ENCODE measurements at places on chromosomes 6 and 20.
A peak's percentile ranks its signal among the peaks of the same experiment; 100 is the strongest.

DNA sequence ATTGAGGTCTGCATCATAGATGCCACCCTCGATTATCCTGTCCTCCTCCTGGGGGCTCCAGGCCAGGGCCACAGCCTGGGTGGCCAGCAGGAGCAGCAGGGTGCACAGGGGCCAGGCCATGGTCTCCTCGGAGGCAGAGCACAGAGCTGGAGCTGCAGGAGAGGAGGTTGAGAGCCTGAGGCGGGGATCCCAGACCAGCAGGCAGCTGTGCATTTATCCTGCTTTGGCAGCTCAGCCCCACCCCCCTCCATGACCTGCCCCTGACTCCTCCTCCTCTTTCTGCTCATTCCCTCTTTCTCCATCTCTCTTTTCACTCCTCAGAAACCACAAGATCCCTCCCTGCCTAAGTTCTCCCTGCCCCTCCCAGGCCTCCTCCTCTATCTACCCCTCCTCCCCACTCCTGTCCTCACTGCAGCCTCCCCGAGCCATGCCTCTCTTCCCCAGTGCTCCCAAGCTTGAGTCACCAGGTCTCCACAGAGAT is at the start of gene CST2:
TSS of gene CST2 (minus strand) at position 189 of the 481 bp plus-strand sequence. CDS start at position 120, 69 bp downstream.
- peak; percentile 77 for DNase-seq

DNA sequence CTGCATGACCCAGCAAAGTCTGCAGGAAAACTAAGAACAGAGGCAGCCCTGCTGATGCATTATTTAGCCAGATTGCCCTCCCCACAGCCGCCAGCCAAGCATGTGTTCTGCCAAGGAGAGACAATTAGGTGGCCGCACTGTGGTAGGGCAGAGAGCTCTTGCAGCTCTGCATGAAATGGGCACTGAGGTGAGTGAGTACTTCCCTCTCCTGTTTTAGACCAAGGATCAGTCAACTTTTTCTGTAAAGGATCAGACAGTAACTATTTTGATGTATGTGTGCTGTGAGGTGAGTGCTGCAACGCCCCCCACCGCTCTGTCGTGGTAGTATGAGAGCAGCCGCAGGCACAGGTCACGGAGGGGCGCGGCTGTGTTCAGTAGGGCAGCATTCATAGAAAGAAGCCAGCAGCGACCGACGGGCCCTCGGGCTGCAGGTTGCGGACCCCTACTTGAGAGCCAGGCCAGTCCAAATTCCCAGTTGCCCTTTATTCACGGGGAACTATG is 23.8 kb upstream of the FAM50B start:
- peak; percentile 83 for DNase-seq

GRCh38 chr6:166633732-166634535 is 6.9 kb upstream of the RPS6KA2 start:
- peak; percentile 81 for DNase-seq

GRCh38 chr6:42429042-42429585 is 22.6 kb downstream of the TRERF1 start:
- DNase-seq = no peak

GRCh38 chr6:138473144-138473543 is 26.1 kb downstream of the NHSL1 start:
- no peak for DNase-seq

- no peak for DNase-seq
Measured at GRCh38 chr6:31585491-31585890, 586 bp upstream of the LST1 start.

DNA sequence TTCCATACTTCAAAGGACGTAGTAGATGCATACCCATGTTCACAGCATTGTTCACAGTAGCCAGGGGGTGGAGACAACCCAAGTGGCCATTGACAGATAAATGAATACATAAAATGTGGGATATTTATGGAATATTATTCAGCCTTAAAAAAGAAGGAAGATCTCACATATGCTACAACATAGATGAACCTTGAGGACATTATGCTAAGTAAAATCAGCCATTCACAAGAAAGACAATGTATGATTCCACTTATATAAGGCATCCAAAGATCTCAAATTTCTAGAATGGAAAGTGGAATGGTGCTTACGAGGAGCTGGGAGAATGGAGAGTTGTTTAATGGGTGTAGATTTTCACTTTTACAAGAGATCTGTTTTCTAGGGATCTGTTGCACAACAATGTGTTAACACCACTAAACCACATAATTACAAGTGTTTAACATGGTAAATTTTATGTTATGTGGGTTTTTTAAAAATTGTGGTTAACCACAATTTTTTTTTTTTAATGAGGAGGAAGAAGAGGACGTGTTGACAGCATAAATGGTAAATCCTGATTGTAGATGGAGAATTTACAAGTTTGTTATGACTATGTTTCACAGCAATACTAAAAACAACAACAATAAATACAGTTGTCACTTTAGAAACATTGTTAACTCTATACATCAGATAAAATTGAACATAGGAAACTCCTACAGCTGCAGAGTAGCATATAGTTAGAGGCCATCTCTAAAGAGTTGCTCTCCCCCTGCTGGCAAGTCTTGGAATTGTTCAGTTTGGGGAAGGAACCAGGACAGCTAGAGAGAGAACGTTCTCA is 41.6 kb downstream of the CCN2 start:
- DNase-seq = no peak

DNA sequence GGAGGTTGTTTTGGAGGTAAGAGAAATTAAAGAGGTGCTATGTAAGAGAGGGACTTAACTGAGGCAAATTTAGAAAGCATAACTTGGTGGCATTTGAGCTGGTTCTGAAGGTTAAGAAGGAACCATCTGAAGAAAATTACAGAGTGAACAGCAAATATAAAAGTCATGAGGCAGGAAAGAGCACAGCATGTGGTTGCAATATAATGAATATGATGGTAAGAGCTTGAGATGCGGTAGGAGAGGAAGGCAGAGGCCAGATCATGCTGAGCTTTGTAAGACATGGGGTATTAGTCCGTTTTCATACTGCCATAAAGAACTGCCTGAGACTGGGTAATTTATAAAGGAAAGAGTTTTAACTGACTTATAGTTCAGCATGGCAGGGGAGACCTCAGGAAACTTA is 279.1 kb downstream of the UTRN start:
- no peak for DNase-seq

GRCh38 chr20:20023395-20023794 is 6.2 kb downstream of the NAA20 start:
- DNase-seq = no peak

GRCh38 chr6:10184371-10185227 is 230.3 kb downstream of the TFAP2A start:
- no peak for DNase-seq

DNA sequence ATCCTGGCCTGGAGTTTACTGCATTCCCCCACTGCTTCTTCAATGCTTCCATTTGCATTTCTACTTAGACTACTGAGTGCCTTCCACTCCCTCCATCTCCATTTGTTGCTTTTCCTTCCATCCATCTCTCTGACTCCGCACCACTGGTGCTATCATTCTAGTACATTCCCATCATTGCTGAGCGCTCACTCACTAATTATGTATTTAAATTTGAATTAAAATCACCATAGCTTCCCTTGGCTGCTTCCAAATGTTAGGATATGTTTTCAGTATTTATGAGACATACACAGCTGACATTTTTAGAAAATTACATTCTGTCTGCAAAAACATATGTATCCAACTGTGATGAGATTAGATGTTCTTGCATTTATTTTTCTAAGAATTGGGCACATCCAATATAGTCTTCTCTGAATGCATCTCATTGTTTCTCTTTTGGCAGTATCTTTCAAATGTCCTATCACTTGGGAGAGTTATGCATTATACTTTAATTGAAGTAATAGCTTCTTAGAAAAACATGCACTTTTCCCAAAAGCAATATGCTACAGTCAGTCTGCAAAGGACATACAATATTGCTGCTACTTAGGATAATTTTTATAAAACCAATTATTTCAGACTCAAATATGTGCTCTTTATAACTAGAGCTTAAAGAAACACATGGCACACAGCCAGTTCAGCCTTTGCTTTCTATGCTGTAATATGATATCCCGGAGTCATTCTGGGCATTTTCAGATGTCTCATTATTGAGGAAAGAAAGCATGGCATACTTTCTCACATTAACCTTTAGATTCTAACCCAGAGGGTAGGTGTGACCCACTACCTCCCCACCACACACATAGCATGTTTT is 12.1 kb upstream of the COL21A1 start:
- DNase-seq = no peak

DNA sequence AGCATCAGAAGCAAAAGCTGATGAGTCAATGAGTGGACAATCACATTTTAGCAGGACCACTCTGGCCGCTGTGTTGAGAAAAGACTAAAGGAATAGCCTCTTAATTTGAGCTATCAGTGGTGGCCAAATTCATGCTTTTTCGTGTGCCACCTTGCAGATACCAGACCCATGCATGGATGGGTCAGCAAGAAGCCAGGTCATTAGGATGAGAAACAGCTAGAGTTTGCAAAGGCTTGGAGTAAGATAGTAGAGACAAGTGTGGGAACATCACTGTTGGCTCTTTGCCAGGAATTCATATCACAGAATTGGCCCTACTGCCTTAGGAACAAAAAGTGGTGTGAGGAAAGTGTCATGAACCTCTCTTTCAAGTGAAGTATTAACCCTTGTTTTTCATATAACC is 25.5 kb downstream of the MRAP2 start:
- DNase-seq = no peak

DNA sequence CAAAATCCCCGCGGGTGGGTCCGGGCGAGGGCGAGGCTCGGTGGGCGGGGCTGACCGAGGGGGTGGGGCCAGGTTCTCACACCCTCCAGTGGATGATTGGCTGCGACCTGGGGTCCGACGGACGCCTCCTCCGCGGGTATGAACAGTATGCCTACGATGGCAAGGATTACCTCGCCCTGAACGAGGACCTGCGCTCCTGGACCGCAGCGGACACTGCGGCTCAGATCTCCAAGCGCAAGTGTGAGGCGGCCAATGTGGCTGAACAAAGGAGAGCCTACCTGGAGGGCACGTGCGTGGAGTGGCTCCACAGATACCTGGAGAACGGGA is 809 bp downstream of the HLA-G start:
- DNase-seq = peak; percentile 66

DNA sequence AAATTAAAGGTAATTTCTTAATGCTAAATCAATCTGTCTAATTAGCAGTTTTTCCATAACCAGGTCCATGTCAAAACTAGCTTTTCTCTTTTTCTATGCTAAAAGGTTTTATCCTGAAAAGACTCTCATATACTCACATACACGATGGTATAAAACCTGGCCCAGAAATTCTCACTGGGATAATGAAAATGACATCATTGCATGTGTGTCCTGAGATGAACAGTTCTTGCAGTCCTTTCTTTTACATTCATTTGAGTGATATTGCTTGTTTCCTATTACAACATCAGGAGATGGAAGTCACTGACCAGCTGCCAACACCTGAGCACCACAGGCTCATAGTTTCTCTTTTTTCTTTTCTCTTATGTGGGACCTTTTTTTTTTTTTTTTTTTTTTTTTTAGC is 7.9 kb upstream of the PRELID3B start:
- DNase-seq = no peak

DNA sequence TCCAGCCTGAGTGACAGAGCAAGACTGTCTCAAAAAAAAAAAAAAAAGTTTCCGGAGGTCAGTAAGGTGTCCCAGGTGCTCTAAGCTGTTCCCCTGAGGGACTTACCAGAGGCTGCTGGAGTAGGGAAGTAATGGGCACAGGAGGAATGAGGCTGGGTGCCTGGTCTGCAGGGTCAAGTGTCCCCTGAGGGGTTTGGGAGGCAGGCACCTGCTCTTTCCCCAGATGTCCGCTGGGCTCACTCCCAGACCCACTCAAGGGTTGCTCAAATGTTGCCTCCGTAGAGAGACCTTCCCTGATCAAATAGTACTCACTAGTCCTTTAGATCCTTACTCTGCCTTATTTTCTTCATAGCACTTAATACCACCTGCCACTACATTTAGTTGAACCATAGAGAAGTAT is 5.4 kb upstream of the MAPK13 start:
- no peak for DNase-seq

DNA sequence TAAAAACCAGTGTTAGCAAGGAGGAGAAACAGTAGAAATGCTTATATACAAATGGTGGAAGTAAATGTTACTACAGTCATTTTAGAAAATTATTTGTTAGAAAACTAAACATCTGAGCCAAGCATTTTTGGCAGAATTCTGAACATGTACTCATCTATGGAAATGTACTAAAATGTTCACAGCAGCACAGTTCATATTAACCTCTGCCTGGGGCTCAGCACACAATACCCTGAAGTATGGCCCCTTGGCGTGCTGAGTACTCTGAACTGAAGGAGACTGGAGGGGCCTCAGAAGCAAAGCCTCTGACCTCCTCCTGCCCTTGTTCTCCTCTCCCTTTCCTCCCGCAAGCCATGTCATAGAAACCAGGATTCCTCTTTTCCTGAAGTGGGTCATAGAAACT is 66.2 kb upstream of the RALGAPA2 start:
- DNase-seq = no peak

DNA sequence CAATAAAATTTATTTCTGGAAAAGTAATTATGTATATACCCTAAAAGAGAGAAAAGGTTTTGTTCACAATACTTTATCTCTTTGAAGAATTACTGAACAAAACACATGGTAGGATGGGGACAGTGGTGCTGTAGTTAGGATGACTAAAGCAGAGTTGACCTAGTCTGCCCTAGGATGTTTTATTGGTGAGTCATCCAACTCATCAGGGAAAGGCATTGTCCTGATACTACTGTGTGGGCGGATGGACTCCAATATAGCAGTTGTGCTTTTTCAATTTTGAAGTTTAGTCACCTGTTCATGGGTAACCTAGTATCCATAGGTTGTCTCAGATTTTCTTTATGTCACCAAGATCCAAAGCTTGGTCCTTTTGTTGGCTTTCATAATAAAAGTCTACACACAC is 53.3 kb upstream of the EYS start:
- DNase-seq = no peak

DNA sequence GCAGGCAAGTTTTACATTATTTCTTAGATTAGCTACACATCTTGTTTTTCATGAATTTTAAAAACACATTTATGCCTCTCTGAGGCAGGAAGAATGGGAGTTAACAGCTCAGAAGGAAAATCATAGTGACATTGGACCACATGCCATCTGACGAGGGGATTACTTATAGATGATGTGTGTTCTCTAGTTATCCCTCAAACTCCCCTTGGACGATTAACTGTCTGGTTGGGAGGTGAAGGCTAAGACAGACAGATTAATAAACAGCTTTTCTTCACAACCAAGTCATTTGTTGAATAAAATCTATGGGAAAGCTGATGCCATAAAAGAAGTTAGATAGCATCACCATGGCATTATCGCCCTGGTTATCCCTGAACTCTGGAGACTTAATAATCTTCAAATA is 80.0 kb upstream of the PREP start:
- no peak for DNase-seq

- DNase-seq = no peak
Measured at GRCh38 chr6:139161817-139162284, 27.0 kb downstream of the HECA start.

DNA sequence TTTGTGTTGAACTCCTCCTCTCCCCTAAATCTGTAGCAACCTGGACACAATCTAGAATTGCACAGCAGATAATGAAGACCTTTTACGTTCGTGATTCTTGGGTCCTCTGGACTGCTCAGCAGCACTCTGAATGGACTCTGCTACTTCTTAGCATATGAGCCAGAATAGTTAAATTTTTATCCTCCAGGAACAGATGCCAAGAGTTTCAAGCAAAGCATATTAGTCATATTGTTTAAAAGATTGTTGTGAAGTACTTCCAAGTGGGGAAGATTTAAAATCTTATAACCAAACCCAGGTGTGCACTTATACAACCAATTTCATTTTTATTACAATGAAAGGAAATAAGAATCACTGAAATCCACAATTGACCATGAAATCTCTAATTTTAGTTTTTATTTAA is 118.9 kb upstream of the EXOC2 start:
- no peak for DNase-seq
